A549 treated with DMSO at 1 μM for 4 hours (cell line): ENCODE measurements at places on chromosomes 2 and 18. TPM values are rescaled to one million over a fixed set of nuclear protein-coding genes. Genes with fewer than 3 reads are reported as not detected.

Gene POLR1B
- total RNA-seq, result 24.7 to 31.9 TPM (median 28.8 TPM) in 5 replicates

Gene SFTPB
- total RNA-seq, result 0.07 to 0.28 TPM (median 0.16 TPM) in 4 of 5 replicates, not detected in the other

Gene FSIP2
- total RNA-seq, result not detected in 5 replicates

Gene SFXN5
- 13.5 to 17.9 TPM (median 17.2 TPM) in 5 replicates for total RNA-seq

Gene MERTK
- 1.7 to 2.7 TPM (median 2.1 TPM) in 5 replicates for total RNA-seq

Gene ASXL2
- 12.7 to 20.0 TPM (median 18.0 TPM) in 5 replicates for total RNA-seq

Gene HOXD13
- 0.22 to 0.32 TPM (median 0.24 TPM) in 5 replicates for total RNA-seq

Gene TMEM200C
- total RNA-seq, result 0.01 TPM in 1 of 5 replicates, not detected in the others

Gene DCTN1
- total RNA-seq, result 111 to 159 TPM (median 138 TPM) in 5 replicates

Gene LYG1
- total RNA-seq, result 0.49 to 2.6 TPM (median 1.6 TPM) in 5 replicates

Gene ZNF396
- 0.65 to 0.91 TPM (median 0.78 TPM) in 5 replicates for total RNA-seq

Gene PRKCE
- total RNA-seq, result 10.1 to 13.1 TPM (median 10.4 TPM) in 5 replicates

Gene GREB1L
- 1.7 to 3.9 TPM (median 2.2 TPM) in 5 replicates for total RNA-seq

Gene PCARE
- not detected in 5 replicates for total RNA-seq

Gene POTEC
- not detected in 5 replicates for total RNA-seq

Gene TMEM37
- total RNA-seq, result 1.6 to 2.0 TPM (median 1.9 TPM) in 5 replicates

Gene ABCB11
- 0.01 to 0.03 TPM (median 0.02 TPM) in 3 of 5 replicates, not detected in the others for total RNA-seq

Gene SH2D6
- 0.60 to 1.2 TPM (median 0.83 TPM) in 5 replicates for total RNA-seq

Gene EHD3
- 8.3 to 9.9 TPM (median 9.2 TPM) in 5 replicates for total RNA-seq

Gene ATL2
- total RNA-seq, result 51.8 to 68.8 TPM (median 64.4 TPM) in 5 replicates

Gene NYAP2
- 0.02 to 0.03 TPM (median 0.02 TPM) in 3 of 5 replicates, not detected in the others for total RNA-seq

Gene DNAH6
- total RNA-seq, result 0.01 to 0.06 TPM (median 0.02 TPM) in 5 replicates

Gene KCNK3
- 1.2 to 1.6 TPM (median 1.4 TPM) in 5 replicates for total RNA-seq

Gene LINC00305
- total RNA-seq, result not detected in 5 replicates

Gene AOX1
- 2.9 to 4.8 TPM (median 3.3 TPM) in 5 replicates for total RNA-seq

Gene SEH1L
- total RNA-seq, result 27.6 to 31.5 TPM (median 31.2 TPM) in 5 replicates
